ENCODE measurements at places on chromosomes 6 and 20. TPM values are rescaled to one million over a fixed set of nuclear protein-coding genes. Genes with fewer than 3 reads are reported as not detected.

DNA sequence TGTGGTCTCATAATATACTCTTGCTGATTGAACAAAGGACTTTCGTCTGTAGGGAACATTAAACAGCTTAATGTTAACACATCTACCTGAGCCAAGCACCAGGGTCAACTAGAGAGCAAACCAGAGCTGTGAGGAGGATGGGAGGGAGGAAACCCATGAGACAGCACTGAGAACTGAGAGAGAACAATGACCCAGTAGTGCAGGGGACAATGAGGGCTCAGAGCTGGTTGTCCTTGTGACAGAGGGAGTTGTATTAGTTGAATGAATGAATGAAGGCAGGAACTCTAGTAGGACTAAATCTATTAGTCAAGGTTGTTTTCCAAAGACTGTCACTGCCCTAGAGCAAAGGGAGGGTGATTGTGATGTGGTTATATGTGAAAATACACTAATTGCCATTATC is 28.2 kb upstream of the GSTA4 start:
- DNase-seq: no peak

GRCh38 chr6:42142118-42142835 is at the start of gene C6orf132:
Gene C6orf132, minus strand, starts transcription at chr6:42142620. Its CDS starts 176 bp downstream, at chr6:42142444.
- peak; percentile 36 for DNase-seq

DNA sequence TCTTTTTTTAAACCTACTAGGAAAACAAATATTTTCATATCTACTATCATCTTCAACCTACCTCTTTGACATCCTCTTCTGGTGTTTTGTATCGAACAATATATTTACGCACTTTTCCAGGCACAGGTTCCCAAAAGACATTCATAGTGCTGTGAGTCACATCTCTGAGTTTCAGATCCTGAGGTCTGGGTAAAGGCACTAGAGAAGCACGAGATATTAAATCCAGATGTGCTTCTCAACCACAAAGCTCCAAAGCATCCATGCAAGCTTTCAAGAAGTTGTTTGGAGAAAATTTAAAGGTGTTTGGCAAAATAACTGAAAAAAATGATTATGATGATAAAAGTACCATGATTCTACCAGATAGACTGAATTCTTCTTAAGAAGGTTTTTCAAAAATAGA is 62.7 kb downstream of the COL12A1 start:
- no peak for DNase-seq

GRCh38 chr6:80437221-80437620 is 330.8 kb downstream of the BCKDHB start:
- DNase-seq: no peak

The RBM24 gene
- total RNA-seq: 4.9 TPM

- DNase-seq: no peak
Observed at GRCh38 chr6:706146-706545, 13.2 kb upstream of the EXOC2 start.

GRCh38 chr6:53982366-53983050 is 128.7 kb upstream of the MLIP start:
- DNase-seq: no peak

All from ovary (tissue), 10 donors.